Transverse colon (tissue), 4 donors: ENCODE measurements at places on chromosomes 16 and 17. TPM values are rescaled to one million over a fixed set of nuclear protein-coding genes. Genes with fewer than 3 reads are reported as not detected.

RBFOX1 gene
- 8.2 TPM for total RNA-seq

DNA sequence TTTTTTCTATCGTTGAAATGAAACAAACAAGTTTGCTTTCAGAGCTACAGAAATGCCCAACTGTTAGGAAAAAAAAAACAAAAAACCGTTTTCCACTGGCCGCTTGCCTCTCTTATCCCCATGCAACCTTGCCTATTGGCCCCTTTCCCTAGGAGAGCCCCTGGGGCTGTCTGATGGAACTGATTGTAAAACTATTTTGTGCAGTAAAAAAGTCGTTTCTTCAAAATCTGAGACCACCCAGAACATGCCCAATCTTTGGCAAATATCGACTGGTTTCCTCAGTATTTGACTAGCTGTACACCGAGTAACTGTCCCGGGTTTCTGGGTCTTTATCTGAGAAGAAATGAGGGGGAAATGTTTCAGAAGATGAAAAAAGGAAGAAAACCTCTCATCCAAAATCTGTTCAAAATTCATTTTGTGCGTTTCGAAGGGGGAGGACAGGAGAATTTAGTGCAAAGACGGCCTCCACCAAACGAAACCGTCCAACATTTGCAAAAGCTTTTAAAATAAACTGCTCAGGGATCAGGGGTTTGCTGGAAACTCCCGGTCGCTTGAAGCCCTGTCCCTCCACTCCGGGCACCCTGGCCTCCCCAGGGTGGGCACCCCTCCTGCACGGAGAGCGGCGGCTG lies 1.1 kb upstream of the GNAO1 start:
- DNase-seq: no peak

GSDMA gene
- total RNA-seq: not detected

SULT1A4 gene
- not detected for total RNA-seq

- no peak for DNase-seq
Observed at GRCh38 chr17:20279631-20280030, 187.7 kb downstream of the LGALS9B start.

KRT12 gene
- 0.40 TPM for total RNA-seq

DNA sequence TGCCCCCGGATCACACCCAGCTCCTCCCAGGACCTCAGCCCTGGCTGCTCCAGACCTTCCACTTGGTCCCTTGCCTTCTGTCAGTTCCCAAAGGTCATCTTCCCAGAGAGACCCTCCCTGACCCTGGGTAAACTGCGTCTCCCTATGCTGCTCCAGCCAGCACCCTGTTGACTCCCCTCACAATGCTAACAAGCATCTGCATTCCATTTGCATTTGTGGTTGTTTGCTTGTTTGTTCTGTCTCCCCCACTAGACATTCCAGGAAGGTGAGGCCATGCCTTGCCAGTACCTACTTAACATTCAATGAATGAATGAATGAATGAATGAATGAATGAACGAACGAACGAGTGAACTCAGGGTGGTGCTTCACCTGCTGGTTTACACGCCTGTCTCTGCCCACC lies 171.2 kb downstream of the WSCD1 start:
- DNase-seq: no peak

DNA sequence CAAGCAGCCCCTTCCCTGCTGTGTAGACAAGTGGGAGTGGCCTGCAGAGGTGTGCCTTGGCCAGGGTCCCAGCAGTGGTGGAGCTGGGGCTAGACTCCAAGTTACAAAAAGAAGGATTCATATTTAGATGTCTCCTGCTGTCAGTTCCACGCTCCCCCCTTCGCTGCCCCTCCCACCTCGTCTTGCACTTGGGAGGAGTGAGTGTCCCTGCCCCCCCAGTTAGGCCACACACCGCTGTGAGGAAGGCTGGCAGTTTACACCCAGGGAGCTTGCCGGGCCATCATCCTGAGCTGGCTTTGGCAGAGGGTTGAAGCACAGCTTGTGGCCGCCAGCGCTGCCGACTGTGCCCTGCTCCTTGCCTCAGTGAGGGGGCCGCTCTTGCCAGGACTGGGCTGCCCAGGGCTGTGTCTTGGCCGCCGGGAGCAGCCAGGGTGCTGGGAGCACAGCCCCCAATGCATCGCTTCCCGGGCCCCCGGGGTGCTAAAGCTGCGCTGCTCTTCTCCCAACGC lies 44.3 kb downstream of the ELAC2 start:
- DNase-seq: no peak

GRCh38 chr17:81838753-81839255 lies 4.0 kb upstream of the PPP1R27 start:
- no peak for DNase-seq

CD300LF gene
- total RNA-seq: 2.2 TPM

KRT33B gene
- not detected for total RNA-seq

DNA sequence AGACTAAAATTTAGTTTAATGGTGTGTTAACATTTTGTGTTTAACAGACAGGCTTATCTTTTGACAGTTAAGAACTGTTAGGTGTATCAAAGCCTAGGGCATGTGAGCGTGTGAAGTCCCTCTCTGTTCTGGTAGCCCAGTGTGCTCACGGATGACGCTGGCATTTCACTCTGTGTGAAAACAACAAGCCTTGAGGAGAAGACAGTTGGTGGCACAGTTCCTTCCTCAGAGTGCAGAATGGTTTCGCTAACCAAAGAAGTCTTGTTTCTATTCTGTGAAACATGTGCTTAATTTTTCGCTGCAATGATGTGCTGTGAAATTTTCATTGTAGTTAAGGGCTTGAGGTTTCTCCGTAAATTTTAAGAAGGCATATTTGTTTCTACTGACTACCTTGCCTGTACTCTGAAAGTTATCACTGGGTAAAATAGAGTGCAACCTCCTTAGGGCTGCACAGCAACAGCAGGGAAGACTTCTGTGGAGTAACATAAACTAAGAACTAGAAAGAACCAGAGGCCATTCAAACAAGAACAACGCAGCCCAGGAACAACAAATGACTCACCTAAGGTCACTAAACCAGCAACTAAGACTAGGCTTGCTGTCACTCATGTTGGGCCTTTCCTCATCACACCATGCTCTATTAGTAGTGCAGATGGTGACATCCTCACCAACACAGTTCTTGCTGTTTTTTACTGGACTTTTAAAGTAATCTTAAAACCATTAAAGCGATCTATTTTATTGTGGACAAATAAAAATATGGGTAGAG lies 33.4 kb downstream of the BRD7 start:
- DNase-seq: no peak

GRCh38 chr17:65533056-65533745 lies 28.2 kb downstream of the AXIN2 start:
- DNase-seq: no peak

CLDN6 gene
- total RNA-seq: not detected
